ENCODE measurements at places on chromosomes 5 and 9.

- no peak for DNase-seq
Measured at GRCh38 chr9:105445203-105445881, 2.5 kb upstream of the FSD1L start.

GRCh38 chr9:83062651-83063527 is at the start of gene RASEF:
Gene RASEF, minus strand, starts transcription at chr9:83063142. Its CDS starts 275 bp downstream, at chr9:83062867.
- DNase-seq: peak; percentile 65

DNA sequence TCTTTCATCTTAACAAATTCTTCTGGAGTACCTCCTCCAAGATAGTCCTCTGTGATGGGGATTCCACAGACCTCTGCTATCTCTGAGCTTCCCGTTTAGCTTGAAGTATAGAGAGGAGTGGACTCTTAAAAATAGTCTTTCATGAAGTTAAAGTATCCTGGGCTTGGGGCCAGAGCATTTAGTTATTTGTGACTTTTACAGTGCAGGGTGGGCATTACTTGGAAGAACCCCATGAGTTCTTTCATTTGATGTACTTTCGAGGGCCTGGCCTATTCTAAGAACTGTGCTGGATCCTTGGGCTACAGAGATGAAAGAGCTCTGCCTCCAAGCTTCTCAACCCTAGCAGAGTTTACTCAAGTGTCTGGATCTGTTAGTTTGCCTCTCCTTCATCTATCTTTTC is 131.5 kb downstream of the ZSWIM6 start:
- no peak for DNase-seq

GRCh38 chr9:95460518-95461164 is 56.1 kb downstream of the PTCH1 start:
- no peak for DNase-seq

GRCh38 chr9:84897362-84898094 is 228.0 kb downstream of the NTRK2 start:
- no peak for DNase-seq

DNA sequence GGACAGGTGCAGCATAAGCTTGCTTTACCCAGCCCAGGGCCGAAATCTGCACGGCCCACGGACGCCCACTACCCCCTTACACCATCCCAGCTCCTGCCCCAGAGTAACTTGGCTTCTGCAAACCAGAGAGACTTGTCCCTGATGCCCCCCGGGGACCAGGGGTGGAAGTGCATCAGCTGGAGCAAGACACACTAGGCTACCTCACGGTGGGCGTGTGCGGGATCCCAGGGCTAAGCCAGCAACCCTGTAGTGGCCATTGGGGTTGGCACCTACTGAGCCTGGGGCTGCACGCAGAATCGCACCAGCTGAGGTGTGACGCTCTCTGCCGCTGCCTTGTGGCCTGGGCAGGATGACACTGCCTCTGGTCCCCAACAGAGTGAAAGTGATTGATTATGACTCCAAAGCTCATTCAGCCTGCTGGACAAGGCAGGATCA is 6.1 kb upstream of the ZNF79 start:
- peak; percentile 57 for DNase-seq

DNA sequence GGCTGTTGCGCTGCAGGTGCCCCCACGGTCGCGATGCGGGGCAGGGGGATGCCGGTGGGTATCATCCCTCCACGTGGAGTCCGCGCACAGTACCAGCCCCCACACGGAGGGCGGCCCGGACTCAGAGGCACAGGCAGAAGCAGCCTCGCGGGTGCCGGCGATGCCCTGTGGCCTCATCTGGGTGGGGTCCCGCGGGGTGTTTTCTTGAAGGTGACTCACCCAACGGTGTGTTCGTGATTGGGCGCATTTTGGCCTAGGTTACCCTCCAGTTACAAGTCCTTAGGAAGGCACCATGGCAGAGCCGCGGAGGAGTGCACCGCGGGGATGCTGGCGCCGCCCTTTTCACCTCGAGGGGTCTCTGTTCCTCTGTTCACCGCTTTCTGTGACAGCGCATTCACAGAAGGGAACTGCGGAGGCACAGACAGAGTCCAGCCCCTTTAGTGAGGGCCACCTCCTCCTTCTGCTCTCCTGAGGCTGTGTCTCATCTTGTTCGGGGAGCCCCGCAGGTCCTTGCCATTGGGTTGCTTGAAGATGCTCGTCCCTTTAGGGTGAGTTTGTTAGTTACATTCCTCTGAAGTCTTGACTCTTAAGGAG is 21.6 kb upstream of the EXOC3 start:
- no peak for DNase-seq

DNA sequence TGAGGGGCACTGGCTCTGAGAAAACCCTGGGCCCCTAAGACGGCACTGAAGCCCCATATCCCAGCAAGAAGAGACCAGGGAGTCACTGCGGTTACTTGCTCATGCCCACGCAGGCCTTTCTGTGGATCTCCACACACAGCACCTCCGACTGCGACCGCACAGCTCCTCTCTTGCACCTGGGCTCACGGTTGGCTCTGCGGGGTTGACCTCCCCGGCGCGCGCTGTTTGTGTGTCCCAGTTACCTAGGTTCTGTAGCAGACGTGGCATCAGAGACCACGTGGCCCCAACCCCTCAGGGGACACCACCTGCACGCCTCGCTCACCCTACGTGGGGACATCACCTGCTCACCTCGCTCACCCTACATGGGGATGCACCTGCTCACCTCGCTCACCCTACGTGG is 12.7 kb downstream of the LPCAT1 start:
- DNase-seq: no peak

- DNase-seq: no peak
Measured at GRCh38 chr5:67989456-67989855, 226.1 kb upstream of the PIK3R1 start.

GRCh38 chr9:16126042-16126441 is 573.2 kb downstream of the CCDC171 start:
- no peak for DNase-seq

GRCh38 chr5:172499287-172499686 is 45.0 kb upstream of the SH3PXD2B start:
- DNase-seq: no peak

DNA sequence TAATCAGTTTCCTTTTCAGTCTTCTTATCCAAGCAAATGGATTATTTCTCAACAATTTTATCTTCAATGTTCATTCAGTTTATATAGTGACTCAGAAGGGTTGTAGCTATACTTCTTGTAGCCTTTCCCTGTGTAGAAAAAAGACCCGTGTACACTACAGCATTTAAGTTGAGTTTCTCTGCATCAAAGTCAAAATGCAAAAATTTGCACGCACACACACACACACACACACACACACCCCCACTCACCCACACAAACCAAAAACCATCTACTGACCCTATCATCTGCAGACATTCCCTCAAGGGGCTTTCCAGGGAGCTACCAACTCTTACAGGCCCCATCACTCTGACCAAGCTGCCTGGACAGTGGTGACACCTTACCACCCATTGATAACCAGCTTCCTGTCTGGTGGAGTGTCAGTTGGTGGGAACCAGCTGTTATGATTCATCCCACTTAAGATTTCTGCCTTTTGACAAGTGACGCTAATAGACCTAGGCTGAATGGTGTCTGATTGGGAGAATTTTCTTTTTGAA is 12.2 kb upstream of the ELL2 start:
- no peak for DNase-seq

DNA sequence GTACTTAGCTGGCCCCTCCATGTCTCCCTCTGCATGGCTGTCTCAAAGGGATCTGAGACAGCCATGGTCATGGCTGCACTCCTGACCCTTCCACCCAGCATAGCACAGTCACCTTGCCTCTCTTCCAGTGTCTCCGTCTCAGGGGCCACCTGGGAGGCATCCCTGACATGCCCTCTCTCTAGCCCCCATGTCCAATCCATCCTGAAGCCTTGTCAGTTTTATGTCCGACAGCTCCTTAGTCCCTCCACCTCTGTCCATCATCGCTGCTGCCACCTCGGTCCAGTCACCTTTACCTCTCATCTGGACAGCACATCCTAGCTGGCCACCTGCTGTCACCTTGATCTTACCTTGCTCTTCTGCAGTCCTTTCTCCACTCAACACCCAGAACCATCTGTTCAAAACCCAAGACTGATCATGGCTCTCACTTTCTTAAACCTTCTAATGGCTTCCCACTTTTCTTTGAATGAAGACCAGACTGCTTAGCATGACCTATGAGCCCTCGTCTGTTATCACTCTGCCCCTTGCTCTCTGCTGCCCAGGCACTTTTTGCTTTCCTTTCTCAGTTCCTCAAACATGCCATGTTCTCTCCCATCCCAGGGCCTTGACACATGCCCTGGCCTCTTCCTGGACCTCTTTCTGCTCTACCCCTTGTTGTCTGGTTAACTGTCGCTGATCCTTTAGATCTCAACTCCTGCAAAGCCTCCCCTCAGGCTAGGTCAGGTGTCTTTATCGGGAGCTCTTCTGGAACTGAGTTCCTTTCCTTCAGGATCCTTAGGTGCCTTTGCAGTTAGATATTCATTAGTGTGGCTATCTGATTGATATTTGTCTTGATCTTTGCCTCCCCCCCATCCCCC is 181.8 kb upstream of the PITX1 start:
- DNase-seq: no peak

DNA sequence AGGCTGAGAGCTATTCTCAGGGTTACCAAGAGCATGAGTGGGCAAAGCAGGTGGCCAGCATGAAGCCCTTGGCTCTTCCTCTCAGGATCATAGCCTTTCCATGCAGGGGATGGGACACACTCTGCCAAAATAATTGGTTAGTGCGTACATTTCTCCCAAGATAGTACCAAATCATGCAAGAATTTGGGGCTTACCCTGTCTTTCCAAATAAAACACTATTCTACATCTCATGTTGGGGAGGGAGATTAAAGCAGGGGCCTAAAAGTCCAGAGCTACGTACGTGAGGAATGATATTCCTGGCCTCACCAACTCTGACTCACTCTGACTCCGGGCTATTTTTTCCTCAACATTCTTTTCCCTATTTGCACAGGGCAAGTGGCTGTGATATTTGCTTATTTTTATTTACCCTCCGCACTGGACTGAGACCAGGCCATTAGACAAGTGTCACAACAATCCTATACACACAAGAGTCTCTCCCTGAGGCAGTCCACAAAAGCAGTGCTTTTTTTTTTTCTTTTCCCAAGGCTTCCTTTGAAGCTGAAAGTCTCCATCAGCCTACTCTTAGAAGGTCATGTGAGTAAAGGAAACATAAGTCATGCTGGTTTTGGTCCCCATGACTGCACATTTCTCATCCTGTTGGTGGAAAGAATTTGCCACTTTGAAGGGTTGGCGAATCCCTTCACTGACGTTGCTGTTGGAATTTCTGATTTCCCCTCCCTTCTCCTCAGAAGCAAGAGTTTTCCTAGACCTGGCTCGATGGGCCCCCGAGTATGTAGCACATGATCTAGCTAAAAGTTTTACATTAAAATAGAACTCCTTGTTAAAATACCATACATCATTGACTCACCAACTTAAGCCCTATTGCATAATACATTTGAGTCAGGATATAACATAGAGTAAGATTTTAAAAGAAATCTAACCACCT is 40.0 kb downstream of the TMEM252 start:
- no peak for DNase-seq

DNA sequence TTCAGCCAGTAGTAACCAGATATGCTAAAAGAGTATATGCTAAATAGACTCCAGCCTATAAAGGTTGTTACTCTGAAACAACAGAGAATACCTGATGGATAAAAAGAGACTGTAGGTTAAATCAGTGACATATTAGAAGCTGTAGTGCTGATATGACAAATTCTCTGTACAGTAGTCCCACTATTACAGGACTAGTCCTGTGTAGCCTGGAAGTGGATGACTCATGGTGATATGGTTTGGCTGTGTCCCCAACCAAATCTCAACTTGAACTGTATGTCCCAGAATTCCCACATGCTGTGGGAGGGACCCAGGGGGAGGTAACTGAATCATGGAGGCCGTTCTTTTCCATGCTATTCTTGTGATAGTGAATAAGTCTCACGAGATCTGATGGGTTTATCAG is 276.2 kb upstream of the POU5F2 start:
- DNase-seq: no peak

DNA sequence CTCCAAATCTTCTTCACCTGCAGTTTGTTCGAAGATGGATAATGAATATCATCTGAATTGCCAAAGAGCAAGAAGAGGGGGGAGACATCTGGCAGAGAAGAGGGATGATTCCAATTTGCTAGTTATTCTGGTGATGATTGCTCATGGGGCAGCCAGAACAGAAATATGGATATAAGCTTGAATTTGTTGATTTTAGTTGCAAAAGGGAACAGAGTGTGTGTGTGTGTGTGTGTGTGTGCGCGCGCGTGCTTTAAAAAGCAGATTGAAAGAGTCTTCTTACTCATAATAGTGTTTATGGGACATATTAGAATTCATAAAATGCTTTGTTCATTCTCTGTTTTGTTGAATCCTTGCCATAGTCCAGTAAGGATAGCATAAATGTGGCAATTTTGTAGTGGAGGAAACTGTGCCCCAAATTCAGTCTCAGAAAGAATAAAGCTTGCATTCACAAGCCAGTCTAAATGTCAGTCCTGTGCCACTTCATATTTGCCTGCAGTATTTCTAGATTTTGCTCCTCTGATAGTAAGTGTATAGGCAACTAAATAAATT is 436.3 kb upstream of the KLF4 start:
- DNase-seq: no peak

GRCh38 chr9:97560154-97560553 is 58.7 kb downstream of the TMOD1 start:
- DNase-seq: no peak

DNA sequence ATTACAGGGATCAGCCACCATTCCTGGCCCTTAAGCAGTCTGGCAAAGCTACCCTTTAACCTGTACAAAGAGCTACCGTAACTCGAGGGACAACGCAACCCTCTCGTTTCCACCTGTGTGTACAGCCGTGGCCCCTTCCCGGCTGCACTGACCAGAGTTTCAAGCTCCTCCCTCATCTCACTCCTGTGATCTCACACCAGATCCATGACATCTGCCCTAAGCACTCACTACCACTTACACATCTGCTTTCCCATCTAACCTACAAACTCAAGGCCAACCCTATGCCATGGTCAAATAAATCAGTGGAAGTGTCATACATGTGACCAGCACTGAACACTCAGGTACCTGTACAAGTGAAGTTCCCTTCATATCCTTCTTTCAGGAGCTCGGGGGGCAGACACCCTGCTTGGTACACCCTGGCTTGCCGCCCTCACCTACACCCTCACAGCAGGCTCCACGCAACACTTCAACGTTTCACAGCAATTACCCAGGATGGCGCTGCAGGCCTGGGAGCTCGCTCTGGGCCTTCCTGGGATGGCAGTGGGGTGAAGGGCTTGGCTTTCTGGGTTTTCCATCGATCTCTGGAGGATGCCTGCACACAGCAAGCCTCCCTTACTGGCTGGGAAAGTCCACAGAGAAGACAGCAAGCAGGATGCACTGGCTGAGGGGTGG is 61.7 kb downstream of the PRRT1B start:
- DNase-seq: no peak

Measured in HEK293T (cell line).